ENCODE measurements at places on chromosomes 1 and 21.

DNA sequence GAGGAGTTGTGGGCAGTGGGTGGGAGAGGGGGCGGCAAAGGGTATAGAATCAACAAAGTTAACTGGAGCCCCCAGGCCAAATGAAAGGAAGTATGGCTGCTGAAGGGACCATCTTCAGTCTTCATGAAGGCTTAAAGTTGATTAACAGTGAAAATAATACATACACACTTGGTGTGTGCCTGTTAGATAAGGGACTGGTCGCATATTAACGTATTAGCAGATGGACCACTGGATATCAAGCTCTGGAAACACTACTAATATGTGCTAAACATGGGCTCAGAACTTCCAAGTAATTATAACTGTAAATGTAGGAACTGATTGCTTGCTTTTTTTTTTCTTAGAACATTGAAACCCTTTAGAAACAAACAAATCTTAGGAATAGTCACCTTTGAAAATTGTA lies 224.7 kb upstream of the KIAA0040 start:
- no peak for DNase-seq

DNA sequence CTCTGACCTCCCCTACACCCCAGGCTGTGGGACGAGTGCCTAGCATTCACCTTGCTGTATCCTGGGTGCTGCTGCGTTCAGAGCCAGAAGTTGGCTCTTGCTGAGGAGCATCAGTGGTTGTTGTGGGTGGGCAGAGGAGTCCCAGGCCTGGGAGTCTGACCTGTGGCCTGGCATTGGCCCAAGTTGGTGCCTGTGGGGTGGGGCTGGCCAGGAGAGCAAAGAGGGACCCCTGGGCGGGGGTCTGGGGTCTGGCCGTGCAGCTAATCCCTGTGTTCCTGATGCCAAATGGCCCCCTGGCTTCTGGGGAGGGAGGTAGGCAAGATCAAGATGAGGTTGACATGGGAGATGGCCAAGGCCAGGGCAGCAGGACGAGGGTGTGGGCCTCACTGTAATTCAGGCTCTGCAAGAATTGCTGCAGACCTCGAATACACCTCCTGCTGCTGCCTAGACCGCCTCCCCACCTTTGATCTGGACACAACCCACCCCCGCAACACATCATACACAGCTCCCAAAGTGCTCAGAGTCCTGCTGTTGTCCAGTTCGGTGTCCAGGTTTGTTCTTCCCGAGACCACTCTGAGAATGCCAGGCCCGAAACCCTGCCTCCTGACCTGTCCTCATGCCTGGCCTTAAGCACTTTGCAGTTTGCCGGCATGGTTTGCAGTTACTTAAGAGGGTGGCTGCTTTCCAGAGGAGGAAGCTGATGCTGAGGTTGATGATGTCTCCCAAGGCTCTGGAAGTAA lies 28.7 kb downstream of the CDK18 start:
- no peak for DNase-seq

DNA sequence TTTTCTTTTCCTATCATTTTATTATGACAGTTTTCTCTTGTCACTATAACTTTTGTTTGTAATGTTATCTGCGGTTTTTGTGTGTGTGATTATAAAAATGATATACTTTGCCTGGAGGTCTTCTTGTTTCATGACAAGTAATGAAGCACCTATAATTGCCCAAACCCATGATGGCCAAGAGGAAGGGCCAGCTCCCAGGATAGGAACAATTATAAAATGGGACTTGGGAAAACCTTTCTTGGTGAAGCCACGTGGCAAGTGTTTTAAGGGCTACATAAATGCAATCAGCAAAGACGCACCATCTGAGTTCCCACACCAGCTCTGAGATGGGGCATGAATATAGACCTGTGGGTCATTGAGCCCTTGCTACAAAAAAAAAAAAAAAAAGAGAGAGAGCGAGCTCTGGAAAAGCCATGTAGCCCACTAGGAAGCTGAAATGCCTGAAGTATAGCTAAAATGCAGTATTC lies 462.6 kb upstream of the RUNX1 start:
- DNase-seq: no peak

GRCh38 chr1:116805398-116805797 lies 51.2 kb downstream of the CD2 start:
- no peak for DNase-seq

- DNase-seq: no peak
Observed at GRCh38 chr1:81432654-81433109, 368.1 kb upstream of the ADGRL2 start.

All from GM12864 (cell line).